ENCODE measurements at places on chromosomes 2 and 18.

- no peak for DNase-seq
These were observed 535 bp downstream of the HOXD3 start for GRCh38 chr2:176157499-176158185.

- peak; percentile 12 for DNase-seq
These were observed 71.4 kb upstream of the CDH20 start for GRCh38 chr18:61261870-61262269.

DNA sequence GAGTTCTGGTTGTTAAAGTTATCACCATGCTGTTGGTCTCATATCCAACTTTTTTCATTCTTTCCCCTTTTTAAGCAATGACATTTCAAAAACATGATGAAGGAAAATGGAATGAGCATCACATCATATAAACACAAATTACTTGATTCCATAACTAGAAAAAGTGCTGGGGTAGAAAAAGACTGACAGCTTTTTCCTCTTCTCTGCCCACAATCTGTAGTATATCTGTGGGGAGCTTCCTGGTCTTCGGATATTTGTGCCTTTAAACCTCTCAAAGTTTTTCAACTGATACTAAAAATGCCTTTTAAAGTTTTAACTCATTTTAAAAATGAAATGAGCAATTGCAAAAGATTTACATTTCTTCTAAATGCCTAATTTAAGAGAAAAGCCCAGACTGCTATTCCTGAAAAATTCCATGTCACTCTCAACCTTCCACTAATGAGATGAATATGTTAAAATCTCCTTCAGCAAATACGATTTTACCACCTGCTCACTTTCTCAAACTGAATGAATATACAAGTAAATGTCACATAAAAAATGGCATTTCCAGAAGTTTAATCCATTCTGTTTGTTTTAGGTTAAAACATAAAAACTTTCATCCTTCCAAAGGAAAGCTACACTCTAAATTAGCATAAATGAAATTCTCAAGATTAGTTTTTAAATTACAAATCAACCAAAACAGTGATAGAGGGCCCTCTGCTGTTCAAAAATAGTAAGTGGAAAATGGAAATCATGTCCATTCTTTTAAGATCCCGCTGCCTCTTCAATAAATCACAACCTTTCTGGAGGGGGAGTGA, 2.1 kb downstream of the DNAH7 start:
- peak; percentile 33 for DNase-seq

- peak; percentile 94 for DNase-seq
These were observed 8.0 kb downstream of the PCARE start for GRCh38 chr2:29066271-29066860.

DNA sequence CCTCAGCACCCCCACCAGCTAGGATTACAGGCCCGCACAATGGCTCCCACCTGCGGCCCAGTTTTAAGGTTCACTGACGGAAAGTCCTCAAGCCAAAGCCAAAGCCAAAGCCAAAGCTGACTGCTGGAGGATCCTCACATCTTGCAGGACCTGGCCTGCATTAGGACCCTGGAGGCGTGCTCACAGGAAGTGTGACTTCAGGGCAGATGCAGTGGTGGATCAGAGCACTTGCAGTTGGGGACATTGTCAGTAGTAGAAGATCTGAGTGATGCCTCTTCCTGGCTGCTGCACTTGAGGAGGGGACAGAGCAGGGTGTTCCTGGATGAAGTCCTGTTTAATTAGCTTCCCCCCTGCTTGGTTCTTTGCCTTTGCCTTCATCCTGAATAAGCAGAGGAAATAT, 69.0 kb upstream of the ALPP start:
- DNase-seq, result no peak

DNA sequence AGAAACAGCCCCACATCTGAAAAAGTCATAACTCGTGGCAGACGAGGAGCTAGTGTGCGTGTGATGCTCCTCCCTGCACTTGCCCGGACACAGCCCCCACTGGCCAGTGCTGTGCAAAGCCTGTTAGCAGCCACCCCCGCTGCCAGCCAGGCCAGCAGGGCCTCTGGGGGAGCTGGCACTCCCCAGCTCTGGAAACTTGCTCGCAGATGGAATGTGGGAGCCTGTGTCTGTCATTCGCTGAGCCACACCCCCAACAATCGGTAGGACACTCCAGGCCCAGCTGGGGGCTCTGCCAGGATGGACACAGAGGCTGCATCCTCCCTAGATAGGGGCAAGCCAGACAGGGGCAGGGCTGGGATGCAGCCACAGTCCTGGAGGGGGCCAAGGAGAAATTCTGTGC, 62.4 kb upstream of the ATG16L1 start:
- DNase-seq, result no peak

DNA sequence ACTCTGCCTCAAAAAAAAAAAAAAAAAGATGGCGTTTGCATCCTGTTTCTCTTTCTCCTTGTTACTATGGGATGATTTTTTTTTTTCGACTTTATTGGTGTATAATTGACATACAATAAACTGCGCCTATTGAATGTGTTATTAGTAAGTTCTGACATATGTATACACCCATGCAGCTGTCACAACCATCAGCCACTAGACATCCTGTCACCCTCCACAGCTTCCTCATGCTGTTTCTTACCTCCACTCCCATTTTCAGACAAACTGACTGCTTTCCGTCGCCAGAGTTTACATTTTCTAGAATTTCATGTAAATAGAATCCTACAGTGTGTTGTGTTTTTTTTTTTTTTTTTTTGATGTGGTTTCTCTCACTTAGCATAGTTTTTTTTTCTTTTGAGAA, 27.9 kb downstream of the RRM2 start:
- DNase-seq, result no peak

- DNase-seq, result peak; percentile 25
These were observed 438 bp downstream of the HSPE1 start for GRCh38 chr2:197500503-197501131.

DNA sequence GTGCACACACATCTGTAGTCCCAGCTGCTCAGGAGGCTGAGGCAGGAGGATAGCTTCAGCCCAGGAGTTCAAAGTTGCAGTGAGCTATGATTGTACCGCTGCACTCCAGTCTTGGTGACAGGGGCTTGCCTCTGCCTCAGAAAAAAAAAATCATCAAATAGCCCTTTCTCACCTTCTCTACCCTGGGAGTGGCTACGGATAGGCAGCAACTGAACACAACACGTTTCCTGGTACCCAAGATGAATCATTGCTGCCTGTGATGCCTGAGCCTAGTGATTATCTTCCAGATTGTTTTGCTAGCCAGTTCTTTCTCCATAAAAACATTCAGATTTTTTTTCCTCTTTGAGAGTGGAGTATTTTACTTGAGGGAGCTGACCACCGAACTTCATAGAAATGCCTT, 13.5 kb downstream of the INPP4A start:
- DNase-seq, result peak; percentile 65

DNA sequence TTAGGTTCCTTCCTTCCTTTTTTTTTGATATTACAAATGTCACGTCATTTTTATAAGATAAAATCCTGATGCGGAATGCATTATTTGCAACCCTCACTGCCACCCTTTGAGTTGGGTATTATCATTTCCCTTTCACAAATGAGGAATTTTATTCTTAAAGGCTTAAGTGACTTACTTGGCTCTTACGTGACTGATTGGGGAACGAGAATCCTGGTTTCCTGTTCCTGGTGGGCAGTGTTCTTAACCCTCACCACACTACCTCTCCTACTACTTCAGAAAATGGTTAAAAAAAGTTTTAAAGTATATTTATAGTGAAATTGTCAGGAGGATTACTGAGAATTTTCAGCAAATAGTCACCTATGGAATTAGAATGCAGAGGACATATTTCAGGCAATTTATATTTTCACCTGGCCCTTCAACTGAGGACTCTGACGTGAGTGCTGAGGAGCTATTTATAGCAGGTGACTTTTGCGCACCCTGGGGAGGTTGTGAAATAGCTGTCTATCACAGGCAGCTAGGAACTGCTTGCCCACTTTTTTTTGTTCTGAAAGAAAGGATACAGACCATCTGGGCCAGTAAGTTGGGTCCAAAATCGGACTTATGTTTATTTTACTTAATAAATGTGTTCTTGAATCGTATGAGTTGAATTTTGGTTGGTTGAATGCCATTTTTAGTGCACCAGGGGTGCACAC, 18.7 kb upstream of the RASGRP3 start:
- DNase-seq, result no peak

DNA sequence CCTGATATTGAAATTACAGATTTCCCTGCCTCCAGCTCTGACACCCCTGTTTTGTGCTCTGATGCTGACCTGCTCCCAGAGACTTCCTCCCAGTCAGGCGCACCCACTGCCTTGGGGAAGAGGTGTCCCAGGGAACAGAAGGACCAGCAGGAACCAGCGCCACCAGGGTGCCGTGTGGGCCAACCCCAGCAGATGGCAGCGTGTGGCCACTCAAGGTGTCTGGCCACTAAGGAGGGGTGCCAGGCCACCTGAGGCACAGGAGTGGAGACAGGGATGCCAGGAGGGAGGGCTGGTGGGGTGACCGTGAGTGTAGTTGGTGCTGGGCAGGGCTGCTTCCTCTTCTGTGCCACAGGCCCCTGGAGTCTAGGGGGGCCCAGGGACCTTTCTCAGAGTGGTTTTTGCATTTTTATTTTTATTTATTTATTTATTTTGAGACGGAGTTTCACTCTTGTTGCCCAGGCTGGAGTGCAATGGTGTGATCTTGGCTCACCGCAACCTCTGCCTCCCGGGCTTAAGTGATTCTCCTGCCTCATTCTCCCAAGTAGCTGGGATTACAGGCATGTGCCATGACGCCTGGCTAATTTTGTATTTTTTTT, 56.0 kb downstream of the TEX44 start:
- DNase-seq, result peak; percentile 43

- no peak for DNase-seq
These were observed 78.3 kb downstream of the SH3BP4 start for GRCh38 chr2:235030126-235030525.

DNA sequence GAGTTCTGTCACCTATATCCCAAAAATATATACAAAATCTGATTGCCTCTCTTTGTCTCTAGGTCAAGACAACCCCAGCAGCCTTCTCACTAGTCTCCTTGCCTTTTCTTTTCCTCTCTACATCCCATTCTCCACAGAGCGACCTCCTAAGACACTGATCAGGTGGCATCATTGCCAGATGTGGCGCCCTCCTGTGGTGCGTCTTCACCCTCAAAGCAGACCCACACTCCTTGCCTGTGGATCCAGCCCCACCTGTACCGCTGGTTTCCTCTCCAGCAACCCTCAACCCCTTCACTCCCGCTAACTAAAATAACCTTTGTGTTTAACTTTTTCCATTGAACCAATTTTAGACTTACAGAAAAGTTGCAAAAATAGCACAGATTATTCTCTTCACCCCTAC, 273.3 kb downstream of the GLI2 start:
- DNase-seq, result no peak

- peak; percentile 98 for DNase-seq
These were observed 72.5 kb upstream of the CYP1B1 start for GRCh38 chr2:38148501-38148900.

- peak; percentile 71 for DNase-seq
These were observed 1.7 kb downstream of the ARHGAP28 start for GRCh38 chr18:6731222-6731596.

Data from bronchial epithelial cell (primary cell).